ENCODE measurements at places on chromosomes 3 and 15. TPM values are rescaled to one million over a fixed set of nuclear protein-coding genes. Genes with fewer than 3 reads are reported as not detected.

- no peak for DNase-seq
These were observed 4.1 kb downstream of the UBE2E1 start for GRCh38 chr3:23809840-23810342.

GRCh38 chr3:174685796-174686195 is 173.3 kb upstream of the NAALADL2 start:
- no peak for DNase-seq

Gene PP2D1
- total RNA-seq, result not detected

DNA sequence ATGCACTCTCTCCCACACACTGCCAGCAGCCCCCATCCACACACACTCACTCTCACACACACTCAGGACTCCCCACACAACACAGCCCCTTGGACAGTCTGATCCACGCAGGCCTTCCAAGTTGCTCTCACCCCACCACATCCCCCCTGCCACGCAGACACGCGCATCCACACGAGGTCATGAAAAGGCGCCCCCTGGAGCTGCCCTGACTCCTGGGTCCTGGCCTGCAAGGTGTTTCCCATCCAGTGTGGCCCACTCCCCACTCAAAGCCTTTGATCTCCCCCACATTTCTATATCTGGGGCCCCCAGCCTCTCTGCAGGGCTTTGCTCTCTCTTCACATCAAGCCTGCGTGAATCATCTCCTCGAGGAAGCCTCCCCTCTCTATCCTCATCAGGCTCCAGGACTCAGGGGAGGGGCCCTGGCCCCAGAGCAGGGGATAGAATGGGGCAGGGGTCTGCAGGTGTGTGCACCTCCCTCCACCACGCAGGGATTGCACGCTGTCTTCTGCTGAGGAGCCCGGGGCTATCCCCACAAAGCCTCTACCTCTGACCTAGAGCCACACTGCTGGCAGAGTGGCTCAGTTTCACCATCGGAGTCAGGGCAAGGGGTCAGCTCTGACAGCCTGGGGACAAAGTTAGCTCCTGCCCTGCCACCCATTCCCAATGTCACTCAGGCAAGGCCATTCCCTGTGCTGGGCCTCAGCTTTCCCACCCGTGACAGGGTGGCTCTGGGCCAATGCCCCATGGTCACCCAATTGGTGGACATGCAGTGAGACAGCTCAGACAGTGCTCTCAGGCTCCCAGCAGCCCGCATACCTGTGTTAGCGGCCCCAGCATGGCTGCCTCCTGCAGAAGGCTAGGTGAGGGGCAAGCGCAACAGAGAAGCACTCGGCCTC is 6.4 kb downstream of the MYL3 start:
- peak; percentile 32 for DNase-seq

DNA sequence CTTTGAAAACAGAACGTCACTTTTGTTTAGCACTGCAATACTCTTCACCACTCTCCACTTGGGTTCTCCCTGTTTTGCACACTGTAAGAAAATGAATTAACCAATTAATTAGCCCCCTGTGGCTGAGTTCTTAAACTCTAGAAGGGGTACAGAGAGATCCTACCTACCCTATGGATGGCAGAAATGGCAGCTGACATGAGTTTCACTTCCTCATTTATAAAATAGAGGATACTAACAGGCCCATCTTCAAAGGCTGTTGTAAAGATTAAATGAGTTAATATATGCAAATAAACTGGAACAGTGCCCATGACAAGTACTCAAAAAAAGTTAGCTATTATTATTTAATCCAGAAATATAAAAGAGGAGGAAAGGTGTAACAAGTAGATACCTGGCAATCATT is 36.9 kb downstream of the SUCLG2 start:
- no peak for DNase-seq

DNA sequence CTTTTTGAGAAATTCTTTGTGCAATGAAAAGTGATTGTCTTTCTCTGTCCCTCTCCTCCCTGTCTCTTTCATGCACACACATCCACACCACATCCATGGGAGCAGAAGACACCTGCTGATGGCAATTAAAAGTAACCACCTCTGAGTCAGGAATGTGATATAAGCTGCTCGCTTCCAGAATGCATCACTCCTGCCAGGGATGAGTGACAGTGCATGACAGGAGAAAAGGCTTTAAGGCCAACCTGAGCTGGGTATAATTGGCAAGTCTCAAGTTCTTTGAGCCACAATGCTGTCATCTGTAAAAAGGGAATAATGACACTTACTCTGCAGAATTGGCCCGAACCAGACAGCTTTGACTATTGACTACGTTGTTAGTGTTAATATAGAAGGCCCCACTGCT is 59.6 kb downstream of the UBP1 start:
- DNase-seq, result no peak

DNA sequence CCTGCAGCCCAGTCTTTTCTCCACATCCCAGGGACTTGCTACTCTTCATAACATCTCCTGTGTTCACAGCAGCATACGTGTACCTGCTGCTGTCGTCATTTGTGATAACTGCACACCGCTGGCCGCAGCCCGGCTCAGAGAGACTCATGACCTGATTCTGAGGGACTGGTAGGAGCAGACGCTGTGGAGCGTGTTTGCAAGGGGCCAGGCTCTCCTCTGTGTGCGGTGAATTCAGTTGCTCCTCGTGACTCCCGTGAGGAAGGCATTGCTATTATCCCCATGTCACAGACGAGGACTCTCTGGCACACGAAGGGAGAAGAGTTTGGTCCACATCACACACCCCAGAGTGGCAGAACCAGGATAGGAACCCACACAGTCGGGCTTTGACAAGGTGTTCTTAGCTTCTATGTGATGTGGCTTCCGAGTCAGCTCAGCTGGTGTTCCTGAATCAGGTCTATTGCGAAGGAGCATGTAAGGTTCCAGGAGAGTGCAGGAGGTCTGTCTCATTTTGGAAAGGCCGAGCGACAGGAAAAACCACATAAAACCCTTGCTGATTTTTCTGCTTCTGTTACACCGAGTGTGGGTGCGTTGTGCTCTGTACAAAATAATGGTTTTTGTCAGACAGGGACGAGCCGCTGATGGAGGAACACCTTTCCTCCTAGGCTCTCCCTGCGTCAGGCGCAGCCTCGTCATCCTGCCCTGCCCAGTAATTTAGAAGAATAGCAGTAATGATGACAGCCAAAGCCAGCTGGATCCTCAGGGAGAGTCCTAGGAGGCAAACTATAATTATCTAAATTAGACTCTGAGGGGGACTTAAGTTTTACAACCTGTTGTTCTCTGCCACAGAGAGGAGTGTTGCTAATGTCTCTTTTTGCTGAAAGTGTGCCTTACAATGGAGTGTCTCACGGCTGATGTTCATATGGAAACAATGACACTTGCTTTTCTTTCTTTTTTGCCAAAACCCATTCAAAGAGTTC is 157.5 kb upstream of the RGMA start:
- no peak for DNase-seq

GRCh38 chr15:94610069-94610468 is 378.7 kb downstream of the MCTP2 start:
- DNase-seq, result no peak

Gene ITPKA
- 95.1 TPM for total RNA-seq

DNA sequence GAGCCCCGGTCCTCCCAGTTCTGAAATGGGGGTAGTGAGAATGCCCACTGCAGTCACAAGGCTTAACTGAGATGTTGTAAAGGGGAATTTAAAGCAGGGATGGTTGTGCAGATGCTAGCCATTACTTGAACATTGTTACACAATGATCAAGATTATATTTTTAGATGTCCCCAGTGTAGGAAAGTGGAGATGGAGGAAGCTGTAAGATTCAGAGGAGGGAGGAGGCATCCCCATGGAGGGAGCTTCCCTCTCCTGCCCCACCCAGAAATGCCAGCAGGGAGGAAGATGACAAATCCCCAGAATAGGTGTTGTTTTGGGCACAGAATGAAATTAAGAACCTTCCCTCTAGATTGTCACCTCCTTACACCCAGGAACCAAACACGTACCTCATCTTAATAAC is 46.1 kb downstream of the EFCAB12 start:
- no peak for DNase-seq

DNA sequence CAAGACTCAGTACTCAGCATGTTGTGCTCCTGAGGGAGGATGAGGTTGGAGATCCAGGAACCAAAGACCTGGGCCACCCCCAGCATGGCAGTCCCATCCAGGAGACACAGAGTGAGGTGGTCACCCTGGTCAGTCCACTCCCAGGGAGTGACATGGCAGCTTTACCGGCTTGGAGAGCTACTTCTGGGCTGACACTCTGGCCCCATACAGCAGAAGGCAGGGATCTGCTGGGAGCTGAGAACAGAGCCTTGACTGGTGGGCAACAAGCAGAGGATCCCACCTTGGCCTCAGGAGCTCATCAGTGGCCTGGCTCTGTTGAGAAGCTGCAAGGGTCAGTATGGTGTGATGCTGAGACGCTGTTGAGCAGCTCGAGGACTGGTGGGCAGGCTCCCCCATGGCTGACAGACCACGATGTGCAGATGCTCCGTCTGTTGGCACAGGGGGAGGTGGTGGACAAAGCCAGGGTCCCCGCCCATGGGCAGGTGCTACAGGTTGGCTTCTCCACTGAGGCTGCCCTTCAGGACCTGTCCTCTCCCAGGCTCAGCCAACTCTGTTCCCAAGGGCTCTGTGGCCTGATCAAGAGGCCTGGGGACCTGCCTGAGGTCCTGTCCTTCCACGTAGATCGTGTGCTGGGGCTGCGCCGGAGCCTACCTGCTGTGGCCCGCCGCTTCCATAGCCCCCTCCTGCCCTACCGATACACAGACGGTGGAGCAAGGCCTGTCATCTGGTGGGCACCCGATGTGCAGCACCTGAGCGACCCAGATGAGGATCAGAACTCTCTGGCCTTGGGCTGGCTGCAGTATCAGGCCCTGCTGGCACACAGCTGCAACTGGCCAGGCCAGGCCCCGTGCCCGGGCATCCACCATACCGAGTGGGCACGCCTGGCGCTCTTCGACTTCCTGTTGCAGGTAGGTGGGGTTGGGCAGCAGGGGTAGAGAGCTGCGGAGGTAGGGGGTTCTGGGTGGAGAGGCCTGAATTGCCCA is 53.8 kb downstream of the GASK1A start:
- no peak for DNase-seq

GRCh38 chr3:12875857-12876836 is 34.8 kb upstream of the RPL32 start:
- no peak for DNase-seq

- no peak for DNase-seq
These were observed 523.6 kb downstream of the NTRK3 start for GRCh38 chr15:87732976-87733375.

DNA sequence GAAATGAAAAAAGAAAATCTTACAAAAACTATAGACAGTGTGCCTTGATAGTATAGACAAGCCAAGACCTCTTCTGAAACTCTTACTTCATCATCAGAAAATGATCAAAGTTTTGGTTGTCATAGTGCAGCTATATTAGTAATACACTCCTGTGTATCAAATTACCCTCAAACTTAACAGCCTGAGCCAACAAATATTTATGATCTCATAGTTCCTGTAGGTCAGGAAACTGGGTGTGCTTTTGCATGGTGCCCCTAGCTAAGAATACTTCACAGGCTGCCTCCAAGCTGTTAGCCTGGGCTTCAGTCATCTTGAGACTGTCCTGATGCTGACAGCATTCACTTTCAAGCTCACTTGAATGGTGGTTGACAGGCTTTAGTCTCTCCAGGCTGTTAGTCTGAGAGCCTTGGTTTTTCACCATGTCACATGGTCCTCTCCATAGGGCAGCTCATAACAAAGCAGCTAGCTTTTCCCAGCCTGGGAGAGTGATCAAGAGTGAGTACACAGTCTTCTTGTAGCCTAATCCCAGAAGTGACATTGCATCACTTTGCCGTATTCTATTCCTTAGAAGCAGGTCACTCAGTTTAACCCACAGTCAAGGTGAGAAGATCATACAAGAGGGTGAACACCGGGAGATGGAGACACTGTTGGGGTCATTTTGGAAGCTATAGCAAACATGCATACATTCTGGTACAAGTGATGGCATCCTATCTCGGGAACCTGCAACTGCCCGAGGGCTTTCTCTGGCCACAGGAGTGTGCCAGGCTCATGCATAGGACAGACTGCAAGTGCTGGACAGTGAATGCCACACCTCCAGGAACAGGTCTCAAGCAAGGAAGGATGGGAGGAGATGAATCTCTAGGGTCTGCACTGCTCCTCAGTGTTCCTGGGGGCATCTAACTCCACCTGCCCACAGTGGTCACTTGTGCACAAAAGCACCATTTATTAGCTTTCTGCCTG is 173.4 kb upstream of the CADPS start:
- no peak for DNase-seq

DNA sequence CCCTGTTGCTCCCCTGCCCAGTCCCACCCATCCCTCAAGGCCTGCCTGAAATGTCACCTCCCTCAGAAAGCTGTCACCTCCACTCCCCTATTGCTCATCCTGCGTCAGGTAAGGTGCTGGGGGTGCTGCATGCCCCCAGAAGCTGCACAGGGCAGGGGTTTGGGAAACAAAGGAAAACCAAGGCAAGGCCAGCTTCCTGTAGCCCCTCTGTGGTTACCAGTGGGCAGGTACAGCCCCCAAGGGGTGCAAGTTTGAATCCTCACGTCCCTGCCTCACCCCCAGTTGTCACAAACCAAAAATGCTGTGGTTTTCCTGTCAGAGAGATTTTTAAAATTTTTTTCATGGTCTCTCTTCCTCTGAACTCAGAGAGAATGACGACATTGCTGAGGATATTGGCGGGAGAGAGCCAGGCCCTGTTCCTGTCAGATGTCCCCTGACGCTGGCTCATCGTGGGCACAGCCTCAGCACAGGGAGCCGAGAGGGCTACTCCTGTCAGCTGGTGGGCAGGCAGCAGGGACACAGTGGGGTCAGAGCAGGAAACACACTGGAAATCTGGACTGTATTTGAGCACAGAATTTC is 27.0 kb downstream of the PSTPIP1 start:
- peak; percentile 35 for DNase-seq

- no peak for DNase-seq
These were observed 78.0 kb downstream of the FSIP1 start for GRCh38 chr15:39704689-39705088.

DNA sequence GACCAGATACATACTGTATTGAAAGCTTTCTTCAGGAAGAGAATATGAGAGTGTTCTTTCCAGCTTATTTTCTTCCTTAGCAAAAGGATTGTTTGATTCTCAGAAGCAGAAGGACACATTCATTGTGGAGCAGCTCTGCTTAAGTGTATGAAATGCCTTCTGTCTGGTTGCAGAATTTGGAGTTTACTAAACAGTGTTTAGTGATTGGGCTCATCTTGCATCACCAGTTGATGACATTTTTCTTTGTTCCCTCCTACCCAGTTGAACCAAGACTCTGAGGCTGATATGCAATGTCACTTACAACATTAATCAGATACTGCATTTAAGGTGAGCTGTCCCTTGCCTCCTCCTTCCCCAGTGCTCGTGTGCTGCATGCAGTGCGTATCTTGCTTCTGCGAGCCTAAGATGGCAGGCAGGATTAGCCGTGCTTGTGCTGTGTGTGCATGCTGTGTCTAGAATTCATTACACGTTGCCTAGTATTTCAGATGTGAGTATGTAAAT is 18.4 kb downstream of the ZBTB38 start:
- DNase-seq, result no peak

Gene CCDC33
- not detected for total RNA-seq

GRCh38 chr3:18351823-18352744 is 73.1 kb downstream of the SATB1 start:
- DNase-seq, result no peak

Gene LRRN1
- total RNA-seq, result 3.6 TPM

- peak; percentile 65 for DNase-seq
These were observed 919 bp downstream of the IDH2 start for GRCh38 chr15:90101130-90101968.

GRCh38 chr3:152385761-152386160 is 117.0 kb downstream of the MBNL1 start:
- DNase-seq, result no peak
